ENCODE measurements at places on chromosomes 6 and 20.

- no peak for DNase-seq
Measured at GRCh38 chr6:7727946-7728854, 2.3 kb downstream of the BMP6 start.

DNA sequence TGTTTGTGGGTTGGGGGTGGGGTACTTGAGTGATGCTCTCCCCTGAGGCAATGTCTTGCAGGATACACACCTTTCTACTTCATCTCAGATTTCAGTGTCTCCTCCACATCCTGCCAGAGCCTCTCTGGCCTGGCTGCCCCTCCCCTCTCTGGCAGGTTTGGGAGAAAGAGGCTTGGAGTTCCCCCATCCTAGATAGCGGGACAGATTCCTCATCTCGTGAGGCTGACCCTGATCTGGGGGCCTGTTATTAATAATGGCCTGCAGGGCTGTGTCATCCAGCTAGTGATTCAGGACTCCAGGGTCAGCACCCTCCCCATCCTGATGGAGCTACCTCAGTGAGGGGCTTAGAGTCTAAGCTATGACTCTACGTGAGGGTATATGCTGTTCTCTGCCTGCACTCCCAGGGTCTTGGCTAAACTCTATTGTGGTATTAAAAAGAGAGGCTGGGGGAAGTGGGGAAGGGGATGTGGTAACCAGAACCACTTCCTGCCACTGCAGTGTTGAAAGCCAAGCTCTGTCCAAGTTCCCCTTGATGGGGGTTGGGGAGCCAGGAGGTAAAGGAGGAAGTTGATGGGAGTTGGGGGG lies 3.7 kb upstream of the MMP9 start:
- DNase-seq = no peak

DNA sequence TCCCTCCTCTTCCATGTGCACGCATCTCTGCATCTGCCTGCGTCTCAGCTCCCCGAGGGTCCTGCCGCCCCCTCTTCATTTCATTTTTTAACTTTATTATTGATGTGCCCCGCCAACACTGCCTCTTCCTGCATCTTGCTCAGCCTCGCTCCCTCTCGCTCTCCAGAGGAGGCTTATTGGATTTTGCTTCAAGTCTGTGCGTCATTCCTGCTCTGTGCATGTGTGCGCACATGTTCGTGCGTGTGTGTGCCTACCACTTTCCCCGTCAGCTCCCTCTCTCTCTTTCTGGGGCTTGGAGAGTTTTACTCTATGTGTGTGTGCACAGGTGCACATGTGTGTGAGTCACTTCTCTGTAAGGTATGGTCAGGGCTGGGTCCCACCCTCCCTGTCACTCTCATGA lies 71.8 kb upstream of the NNAT start:
- no peak for DNase-seq

DNA sequence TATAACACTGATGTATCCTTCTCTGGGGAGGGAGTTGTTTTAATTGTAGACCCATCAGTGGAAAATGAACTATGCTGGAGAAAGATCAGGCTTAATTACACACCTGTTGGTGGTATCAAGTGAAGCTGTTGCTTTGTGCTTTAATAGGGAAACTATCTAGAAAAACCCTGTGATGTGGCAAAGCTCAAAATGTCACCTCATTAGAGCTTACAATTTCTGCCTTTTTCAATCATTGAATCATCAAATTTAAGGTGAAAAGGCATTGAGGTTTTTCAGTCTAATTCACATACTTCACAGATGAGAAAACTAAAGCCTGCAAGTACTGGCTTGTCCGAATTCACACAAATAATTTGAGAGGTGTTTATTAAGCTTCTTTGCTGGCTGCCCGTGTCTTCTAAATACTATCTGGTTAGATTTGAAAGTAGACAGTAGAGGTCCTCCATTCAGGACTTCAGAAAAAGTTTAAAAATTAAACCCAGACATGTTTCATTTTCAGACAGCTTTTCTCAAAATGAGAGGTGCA lies 143.3 kb upstream of the MAP3K7 start:
- DNase-seq = no peak

- DNase-seq = peak; percentile 12
Measured at GRCh38 chr6:137370871-137371633, 123.1 kb downstream of the OLIG3 start.

DNA sequence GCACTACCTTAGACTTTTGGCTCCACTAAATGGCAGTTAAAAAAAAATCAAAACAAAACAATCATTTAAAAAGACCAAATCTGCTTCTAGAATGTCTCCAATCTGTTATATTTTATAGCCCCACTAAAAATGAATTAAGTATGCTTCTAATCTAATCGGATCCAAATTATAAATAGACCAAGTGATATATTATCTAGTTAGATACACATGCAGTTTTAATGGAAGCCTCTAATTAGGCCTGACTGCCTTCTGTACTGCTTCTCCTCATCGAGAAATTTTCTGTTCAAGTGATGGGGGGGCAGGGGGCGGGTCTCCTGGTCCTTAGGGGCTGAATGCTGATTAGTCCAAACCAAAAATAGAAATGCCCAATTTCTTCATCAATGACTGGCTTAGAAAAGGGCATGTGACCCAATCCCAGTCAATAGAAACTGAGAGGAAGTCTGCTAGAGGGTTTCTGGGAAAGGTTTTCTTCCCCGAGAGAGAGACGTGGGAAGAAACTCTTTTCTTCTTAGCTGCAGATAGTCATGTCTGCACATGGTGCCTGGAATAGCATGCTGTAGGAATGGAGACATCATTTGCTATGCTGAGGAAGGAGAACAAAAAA lies 6.9 kb downstream of the SESN1 start:
- DNase-seq = no peak

DNA sequence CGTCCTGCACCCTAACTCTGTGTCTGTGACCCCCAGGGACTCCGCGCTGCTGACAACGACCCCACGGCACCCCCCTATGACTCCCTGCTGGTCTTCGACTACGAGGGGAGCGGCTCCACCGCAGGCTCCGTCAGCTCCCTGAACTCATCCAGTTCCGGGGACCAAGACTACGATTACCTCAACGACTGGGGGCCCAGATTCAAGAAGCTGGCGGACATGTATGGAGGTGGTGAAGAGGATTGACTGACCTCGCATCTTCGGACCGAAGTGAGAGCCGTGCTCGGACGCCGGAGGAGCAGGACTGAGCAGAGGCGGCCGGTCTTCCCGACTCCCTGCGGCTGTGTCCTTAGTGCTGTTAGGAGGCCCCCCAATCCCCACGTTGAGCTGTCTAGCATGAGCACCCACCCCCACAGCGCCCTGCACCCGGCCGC lies 129.0 kb downstream of the TAF4 start:
- no peak for DNase-seq

GRCh38 chr6:72905705-72906478 lies 284.0 kb downstream of the KCNQ5 start:
- no peak for DNase-seq
